Left ventricle myocardium inferior (tissue), 1 donor: ENCODE measurements at places on chromosomes 4 and X. TPM values are rescaled to one million over a fixed set of nuclear protein-coding genes. Genes with fewer than 3 reads are reported as not detected.
A peak's percentile ranks its signal among the peaks of the same experiment; 100 is the strongest.

Gene TREX2
- not detected for total RNA-seq

Gene PRSS12
- total RNA-seq = not detected

Gene CFAP47
- total RNA-seq = not detected

DNA sequence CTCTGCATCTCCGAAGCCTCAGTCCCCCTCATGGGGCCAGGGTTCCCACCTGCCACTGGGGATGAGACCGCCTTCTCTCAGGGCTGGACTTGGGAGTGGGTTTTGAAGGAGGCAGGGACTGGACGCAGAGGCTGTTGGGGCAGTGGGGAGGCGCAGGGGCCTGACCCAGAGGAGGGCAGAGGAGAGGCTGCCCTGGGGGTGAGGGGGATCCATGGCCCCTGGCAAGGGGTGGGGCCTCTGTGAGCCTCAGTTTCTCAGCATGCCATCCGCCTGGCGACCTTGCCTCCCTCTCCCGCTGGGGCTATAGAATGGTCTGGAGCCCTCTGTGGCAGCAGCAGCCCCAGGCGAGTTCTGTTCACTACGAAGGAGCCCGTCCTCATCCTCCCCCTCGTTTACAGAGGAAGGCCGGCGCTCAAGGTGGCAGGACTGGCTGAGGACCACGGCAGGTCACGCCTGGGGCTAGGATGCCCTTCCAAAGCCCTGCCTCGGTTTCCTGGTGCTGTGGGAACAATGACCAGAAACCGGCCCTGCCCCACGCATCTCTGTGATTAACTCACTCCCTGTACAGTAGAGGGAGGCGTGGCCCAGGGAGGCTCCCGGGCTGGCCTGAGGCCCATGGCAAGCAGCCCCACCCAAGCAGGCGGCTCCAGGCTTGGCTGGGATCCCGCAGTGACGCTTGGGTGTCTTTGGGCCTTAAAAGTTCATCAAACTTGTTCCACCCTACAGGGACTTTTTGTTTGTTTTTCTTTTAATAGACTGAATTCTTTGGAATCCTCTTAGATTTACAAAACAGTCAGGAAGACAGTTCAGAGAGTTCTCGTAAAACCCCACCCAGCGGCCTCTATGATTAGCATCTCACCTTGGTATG, 16.0 kb upstream of the SH3TC1 start:
- peak; percentile 91 for DNase-seq

GRCh38 chr4:7303561-7303960, 111.2 kb downstream of the SORCS2 start:
- no peak for DNase-seq

DNA sequence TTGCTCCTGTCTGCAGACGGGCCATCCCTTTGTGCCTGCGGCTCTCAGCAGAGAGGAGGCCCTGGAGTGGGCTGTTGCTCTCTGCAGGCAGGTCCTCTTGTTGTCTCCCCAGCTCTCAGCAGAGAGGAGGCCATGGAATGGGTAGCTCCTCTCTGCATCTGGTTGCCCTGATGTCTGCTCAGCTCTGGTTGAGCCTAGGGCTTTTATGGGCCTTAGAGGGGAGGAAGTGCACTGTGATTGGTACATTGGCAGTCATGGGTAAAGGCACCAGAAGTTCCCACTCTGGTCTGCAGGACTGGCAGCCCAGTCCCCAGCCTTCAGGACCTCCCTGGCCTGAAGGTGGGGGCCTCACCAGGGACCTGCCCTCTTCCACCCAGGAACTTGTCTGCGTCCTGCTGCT, 21.5 kb downstream of the SPON2 start:
- DNase-seq = no peak

DNA sequence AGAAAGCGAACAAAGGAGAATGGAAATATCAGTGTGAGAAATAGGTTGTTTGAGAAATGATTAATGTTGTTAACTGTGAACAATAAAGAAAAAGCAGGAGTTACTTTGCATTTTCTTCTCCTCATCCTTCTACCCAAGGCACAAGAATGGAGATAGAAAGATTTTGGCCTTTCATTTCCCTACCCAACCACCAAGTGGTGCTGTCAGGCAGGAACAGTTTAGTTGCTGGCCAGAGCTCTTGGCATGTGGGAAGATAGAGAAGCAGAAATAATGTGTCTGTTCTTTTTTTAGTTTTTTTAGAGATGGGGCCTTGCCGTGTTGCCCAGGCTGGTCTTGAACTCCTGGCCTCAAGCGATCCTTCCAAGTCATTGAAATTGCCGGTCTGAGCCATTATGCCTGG, 12.8 kb downstream of the HOPX start:
- DNase-seq = no peak

DNA sequence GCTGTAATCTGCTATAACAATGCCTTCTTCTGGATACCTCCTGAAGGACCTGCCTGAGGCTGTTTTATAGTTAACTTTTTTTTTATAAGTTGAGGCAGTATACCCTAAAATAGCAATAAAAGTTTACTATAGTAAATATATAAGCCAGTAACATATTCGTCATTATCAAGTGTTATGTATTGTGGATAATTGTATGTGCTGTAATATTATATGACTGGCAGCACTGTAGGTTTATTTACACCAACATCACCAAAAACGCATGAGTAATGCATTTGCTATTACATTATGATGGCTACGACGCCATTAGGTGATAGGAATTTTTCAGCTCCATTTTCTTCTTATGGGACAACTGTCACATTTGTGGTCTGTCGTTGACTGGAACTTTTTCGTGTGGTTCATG, 237.2 kb upstream of the PITX2 start:
- no peak for DNase-seq

- no peak for DNase-seq
Observed at GRCh38 chr4:123632693-123633030, 236.1 kb downstream of the SPRY1 start.

DNA sequence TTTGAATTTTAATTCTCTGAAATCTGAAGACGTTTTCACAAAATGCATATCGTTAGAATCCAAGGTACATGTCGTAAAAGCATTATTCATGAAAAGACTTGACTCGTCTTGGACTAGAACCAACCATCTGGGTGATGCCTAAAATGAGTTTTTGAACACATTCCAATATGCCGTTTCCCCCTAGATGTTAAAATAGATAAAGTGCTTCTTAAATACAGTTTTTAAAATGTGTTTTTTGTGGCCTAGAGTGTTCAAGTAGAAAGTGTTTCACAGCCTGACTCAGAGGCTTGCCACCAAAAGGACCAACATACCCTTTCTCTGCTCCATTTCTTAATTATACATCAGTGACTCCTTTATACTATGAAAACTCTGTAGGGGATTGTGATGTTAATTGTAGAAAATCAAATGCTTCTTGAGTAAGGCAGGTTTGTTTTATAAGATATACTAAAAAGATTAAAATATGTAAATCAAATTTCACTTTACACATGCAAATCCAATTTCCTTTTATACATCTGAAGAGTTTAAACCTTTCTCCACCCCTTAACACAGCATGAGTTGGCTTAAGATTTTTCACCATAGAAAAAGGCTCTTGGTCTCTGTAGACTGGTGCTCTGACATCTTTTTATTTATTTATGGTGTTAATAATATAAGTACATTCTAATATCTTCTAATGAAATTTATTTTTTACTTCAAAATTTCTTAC, 48.4 kb downstream of the PRKG2 start:
- no peak for DNase-seq

DNA sequence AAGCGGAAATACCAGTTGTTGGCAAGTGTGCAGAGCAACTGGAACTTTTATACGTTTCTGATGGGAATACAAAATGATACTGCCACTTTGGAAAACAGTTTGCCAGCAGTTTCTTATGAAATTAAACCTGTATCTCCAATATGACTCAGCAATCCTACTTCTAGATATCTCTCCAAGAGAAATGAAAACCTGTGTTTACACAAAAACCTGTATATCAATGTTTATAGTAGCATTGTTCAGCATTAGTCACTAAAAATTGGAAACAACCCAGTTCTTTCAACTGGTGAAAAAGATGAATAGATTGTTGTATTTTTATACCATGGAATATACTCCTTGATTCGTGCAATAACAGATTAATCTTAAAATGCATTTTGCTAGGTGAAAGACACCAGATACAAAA, 26.8 kb downstream of the ATP7A start:
- no peak for DNase-seq
